ENCODE measurements at places on chromosomes 5 and 9.

DNA sequence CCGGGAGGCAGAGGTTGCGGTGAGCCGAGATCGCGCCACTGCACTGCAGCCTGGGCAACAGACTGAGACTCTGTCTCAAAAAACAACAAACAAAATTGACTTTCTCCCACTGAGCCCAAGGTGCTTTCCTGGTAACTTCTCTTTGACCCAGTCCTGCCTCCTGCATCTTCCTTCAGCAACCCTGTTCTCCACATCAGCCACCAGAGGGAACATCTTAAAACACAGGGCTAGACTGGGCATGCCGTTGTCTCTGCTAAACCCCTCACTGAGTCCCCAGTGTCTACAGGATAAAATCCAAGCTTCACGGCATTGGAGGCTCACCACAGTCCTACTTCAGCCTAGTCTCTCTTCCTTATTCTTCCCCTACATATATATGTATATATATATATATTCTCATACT, 39.8 kb upstream of the KCNMB1 start:
- DNase-seq = no peak

GRCh38 chr5:57736716-57737115, 254.1 kb upstream of the ACTBL2 start:
- DNase-seq = no peak

- DNase-seq = no peak
Observed at GRCh38 chr5:112467485-112467884, 48.4 kb upstream of the EPB41L4A start.

DNA sequence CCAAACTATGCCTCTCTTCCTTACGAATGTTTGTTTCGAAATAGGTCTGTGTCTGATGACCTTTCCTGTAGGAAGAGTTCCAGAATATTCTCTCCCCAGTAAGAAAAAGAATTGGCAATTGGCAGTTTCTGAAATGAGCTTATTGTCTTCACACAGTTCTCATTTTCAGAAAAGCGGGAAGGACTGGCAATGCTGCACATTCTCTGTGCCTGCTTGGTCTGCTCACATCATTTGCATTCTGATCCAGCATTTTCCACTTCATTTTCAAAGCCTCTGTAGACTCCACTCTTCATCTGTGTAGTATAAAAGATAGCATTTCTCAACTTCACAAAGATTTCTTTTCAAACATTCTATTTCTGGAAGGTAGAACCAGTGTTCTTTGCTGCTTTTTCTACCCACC, 120.6 kb upstream of the CCDC112 start:
- DNase-seq = no peak

DNA sequence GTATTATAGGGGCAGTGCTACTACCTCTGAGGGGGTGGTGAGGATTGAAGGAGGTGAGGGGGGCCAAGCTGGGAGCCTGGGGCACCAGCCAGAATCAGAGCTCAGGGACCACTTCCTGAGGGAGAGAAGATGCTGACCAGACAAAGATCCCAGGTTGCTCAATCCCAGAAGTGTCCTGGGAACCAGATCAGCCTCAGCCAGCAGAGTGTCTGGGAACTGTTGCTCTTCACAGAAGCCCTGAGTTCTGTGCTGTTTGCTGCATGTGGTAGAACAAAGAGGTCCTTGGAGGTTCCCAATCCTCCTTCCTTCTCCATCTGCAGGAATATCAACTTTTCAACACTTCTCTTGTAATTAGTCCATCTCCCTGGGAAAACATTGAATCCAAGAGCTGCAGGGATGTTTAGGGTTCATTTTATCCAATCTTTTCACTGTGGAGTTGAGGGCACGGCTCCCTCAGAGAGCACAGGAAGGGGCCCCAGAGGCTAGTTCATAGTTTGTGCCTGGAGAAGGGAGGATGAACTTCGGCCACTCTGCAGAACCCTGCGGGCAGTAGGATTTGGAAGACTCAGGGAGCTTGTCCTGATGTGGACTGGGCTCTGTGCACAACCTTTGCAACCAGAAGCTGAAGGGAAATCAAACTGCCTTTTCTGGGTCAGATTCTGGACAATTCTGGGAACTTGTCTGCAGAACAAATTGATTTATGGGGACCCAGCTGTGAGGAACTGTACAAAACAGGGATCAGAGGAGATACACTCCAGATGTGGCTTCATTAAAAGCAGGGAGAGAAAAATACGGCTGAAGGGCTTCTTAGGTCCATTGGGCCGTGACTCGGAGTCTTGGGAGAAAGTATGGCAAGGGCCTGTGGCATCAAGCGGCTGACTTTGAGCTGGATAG, 57.1 kb downstream of the GALNT12 start:
- DNase-seq = no peak

DNA sequence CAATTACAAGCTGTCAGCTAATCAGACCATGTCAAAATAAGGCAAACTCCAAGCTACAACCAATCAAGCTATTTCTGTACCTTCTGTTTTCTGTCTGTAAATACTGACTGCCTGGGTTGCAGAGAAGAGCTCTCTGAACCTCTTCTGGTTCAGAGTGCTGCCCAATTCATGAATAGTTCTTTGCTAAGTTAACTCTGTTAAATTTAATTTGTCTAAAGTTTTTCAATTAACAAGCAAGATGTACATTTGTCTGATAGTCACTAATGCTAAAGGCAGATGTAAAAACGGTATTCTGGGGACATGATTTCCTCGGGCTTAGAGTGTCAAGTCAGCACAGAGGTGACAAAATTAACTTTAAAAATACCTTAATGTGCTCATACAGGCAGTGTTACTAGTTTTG, 408.3 kb upstream of the CLINT1 start:
- DNase-seq = no peak

DNA sequence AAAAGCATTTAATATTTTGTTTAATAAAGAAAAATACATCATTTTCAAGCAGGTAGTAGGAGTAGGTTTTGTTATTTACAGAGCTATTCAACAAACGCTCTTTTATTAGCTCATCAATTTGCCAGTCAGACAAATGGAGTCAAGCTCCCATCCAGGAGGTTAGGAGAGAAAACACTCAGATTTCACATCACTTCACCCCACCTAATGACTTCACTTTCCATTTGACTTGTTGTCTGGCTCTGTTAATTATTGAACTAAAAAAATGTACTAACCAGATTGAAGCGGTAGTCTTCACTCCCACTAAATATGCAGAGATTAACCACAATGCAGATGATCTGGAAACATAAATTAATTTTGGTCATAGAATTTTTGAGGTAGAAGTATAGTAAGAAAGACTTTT, 193.6 kb upstream of the VCAN start:
- no peak for DNase-seq

- no peak for DNase-seq
Observed at GRCh38 chr5:61397937-61398336, 65.9 kb downstream of the ZSWIM6 start.

DNA sequence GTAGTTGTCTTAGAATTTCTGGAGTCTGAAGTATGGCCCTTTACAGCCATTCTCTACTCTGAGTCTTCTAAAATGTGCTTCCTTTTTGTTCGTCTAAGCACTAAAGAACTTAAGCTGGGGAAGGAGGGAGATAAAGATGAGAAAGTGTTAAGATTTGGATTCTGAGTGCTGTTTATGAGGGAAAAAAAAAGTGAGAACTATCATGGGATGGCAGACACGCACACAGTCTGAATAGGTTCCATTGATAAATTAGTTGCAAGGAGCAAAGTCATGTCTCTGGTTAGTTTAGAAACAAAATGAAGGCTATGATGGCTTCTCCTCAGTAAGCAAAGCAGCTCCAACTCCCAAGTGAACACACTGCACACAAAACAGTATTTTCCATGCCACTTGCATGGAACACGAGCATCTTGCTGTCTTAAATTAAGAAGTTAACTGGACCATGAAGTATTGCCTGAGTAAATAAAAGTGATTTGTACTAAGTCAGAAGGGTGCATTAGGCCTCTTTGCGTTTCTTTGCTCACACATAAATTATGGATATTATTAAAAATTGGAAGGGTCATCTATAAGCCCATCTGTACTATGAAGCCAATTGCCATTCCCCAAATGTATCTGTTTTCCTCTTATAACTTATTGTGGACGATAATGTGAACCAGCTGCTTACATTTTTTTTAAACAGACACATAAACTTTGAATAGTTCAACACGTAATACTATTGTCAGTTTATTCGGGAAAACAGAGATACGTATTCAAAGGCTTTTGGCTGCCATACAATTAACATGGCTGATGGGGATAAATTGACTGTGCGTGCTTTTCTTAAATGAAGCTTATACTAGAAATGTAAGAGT, 199.3 kb downstream of the SGCD start:
- DNase-seq = no peak

- DNase-seq = no peak
Observed at GRCh38 chr9:136787690-136788400, 3.3 kb upstream of the TMEM141 start.

DNA sequence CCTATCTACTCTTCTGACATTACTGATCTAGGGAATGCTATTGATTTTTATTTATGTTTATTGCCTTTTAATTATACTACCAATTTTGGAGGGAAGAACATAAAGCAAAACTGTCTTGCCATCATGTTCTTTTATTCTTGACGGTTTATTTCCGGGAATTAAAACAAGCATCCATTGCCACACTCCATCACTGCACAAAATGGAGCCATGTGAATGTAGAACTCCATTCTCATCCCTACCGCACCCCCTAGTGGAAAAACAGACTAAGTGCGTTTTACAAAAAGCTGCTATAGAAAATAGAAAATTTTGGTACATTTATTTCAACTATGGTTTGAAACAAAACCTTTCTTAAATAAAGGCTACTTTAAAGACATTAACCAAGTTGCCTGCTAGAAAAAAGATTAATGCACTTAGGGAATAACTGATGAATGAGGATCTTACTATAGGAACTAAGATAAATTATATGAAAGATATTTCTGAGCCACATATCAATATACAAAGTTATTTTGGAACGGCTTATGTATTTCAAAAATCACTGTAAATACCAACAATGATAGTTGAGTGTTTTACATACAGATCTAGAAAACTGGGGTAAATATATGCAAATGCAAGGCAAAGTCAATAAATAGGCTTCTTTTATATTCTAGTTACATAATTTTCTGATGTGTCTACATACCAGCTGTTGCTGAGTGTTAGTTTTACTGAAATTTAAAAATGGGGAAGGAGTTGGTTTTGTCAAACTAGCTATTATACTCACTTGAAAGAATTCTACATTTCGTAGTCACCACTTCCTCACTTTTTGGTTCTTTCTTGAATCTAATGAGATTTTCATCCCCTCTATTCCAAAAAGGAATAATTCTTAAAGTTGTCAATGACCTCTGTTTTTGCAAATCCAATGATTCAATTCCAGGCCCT, 26.5 kb downstream of the OXCT1 start:
- no peak for DNase-seq

GRCh38 chr5:17223367-17224185, 6.1 kb downstream of the BASP1 start:
- no peak for DNase-seq

DNA sequence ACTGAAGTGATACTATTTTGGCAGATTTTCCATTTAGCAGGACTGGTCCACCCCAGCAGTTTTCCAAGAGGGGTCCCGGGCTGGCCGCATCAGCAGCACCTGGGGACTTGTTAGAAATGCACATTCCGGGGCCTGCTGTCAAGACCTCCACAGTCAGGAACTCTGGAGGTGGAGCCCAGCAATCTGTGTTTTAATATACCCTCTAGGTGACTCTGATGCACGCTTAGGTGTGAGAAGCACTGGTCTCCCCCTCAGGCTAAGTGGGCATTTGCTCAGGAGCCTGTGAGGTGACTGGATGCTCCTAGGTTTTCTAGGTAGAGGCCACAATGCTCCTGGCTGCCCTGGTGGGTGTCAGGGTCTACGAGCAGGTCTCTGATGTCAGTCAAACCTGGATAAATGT, 81.7 kb downstream of the DCP2 start:
- DNase-seq = no peak

- DNase-seq = no peak
Observed at GRCh38 chr9:326667-327066, 112.0 kb downstream of the DOCK8 start.

DNA sequence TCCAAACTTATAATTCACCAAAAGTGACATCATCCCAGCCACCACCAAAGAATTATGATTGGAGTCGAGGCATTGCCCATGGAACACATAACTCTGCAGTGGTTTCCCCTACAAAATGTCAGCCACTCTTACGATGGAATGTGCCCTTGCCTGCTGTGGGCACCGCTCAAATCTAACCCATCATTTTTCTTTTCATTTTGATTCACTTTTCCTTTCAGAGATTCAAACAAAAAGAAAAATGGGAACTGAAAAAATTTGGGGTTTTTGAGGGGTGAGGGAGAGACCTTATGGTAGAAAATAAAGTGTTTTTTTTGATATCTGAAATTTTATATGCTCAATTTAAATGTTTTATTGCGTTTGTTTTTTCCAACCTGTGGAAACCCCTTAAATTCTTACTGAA, 28.1 kb downstream of the SMARCA2 start:
- DNase-seq = no peak

DNA sequence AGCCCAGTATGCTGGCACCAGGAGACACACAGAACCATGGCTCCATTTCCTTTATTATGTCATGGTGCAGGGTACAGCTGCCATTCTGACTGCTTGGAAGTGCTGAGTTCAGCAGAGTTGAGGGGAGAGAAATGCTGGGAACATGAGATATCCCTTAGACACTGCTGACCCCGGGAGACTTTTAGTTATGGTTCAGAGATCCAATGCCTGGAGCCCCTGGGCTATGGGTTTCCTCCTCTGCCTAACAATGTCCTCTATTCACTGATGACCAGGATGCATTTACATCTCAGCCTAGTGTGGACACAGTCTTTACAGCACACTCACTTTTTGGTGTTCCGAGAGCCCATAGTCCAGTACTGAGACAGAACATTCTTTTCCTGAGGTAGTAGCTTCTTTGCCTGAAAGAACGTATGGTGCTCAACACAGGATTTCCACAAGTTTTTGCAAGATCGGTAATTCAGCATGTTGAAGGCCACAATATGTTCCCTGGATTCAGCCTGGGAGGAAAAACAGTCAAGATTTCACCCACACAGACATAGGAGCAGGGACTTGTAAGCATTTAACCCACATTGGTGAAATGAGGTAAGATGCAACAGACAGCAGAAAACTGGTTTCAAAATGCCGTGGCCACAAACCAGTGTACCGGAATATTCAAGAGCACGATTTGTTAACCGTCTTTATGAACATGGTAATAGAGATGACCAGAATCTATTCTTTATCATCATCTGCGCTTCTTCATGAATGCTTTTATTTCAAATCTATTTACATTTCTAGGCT, 71.3 kb downstream of the PTPN3 start:
- no peak for DNase-seq

- no peak for DNase-seq
Observed at GRCh38 chr9:5566054-5566618, 55.8 kb downstream of the PDCD1LG2 start.

- DNase-seq = no peak
Observed at GRCh38 chr9:131523451-131524435, 7.3 kb downstream of the UCK1 start.
